Aorta (tissue), 5 donors: ENCODE measurements at places on chromosomes 12 and 14.

- no peak for DNase-seq
- H3K36me3 ChIP-seq, result no peaks in the 10 kb centered on the region
- H3K27me3 ChIP-seq, result no peaks in the 10 kb centered on the region
- no peak overlapping the region for H3K27ac ChIP-seq
- H3K4me3 ChIP-seq, result no peak overlapping the region
- no peaks in the 10 kb centered on the region for H3K4me1 ChIP-seq
These were observed 49.9 kb downstream of the ALX1 start for GRCh38 chr12:85329913-85330312.

GRCh38 chr12:43329375-43329774, 222.6 kb downstream of the ADAMTS20 start:
- no peak overlapping the region for H3K4me3 ChIP-seq
- H3K4me1 ChIP-seq, result no peaks in the 10 kb centered on the region
- no peaks in the 10 kb centered on the region for H3K36me3 ChIP-seq
- DNase-seq, result no peak
- H3K27me3 ChIP-seq, result no peaks in the 10 kb centered on the region
- H3K27ac ChIP-seq, result no peak overlapping the region

DNA sequence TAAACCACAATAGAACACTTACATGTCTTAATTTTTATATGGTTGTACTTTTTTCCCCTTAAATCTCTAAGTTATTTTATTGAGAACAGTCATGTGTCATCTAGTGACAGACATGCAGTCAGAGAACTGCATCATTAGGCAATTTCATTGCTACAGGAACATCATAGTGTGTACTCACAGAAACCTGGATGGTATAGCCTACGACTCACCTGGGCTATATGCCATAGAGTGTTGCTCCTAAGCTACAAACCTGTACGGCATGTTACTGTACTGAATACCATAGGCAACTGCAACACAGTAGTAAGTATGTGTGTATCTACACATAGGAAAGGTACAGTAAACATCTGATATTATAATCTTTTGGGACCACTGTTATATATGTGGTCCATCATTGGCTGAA, 557.6 kb downstream of the PRKD1 start:
- DNase-seq, result no peak
- no peak overlapping the region for H3K4me3 ChIP-seq
- no peaks in the 10 kb centered on the region for H3K27me3 ChIP-seq
- H3K4me1 ChIP-seq, result no peaks in the 10 kb centered on the region
- H3K27ac ChIP-seq, result no peak overlapping the region

DNA sequence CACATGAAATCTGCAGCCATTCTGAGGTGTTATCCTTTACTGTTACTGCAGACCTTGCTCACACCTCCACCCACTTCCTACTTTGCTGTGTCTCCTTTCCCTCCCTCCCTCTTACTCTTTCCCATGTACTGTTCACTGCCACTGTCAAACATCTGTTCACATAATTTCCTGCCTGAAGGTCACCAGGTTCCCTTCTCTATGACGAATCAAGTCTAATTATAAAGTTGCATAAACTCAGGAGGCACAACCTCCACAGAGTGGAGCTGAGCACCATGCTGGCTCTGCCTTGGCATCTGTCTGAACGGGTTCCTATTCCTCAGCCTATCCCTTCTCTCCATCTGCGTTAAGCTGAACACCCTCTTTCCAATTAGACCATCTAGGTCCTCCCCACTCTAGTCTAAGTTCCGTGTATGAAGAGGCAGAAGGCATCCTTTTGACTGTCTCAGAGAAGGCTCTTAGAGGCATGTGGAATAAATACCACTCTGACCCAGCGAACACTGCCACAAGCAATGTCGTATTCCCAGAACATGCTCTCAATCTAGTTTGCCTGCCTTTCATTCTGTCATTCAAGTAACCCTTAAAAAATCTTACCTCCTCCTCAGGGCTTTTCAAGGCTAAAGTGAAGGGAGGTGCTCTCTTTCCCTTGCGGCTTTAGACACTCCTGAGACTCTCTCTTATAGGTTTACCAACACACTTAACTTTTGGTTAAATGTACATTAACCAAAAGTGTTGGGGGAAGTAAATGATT, 48.7 kb downstream of the ACADS start:
- H3K36me3 ChIP-seq, result no peaks in the 10 kb centered on the region
- no peak overlapping the region for H3K4me3 ChIP-seq
- no peak for DNase-seq
- H3K27me3 ChIP-seq, result no peaks in the 10 kb centered on the region
